CD4-positive, alpha-beta T cell treated with Interleukin-4 for 4 hours (primary cell): ENCODE measurements at places on chromosomes 5 and 9.

GRCh38 chr5:62256161-62257019 is 49.6 kb upstream of the KIF2A start:
- peak; percentile 42 for DNase-seq

DNA sequence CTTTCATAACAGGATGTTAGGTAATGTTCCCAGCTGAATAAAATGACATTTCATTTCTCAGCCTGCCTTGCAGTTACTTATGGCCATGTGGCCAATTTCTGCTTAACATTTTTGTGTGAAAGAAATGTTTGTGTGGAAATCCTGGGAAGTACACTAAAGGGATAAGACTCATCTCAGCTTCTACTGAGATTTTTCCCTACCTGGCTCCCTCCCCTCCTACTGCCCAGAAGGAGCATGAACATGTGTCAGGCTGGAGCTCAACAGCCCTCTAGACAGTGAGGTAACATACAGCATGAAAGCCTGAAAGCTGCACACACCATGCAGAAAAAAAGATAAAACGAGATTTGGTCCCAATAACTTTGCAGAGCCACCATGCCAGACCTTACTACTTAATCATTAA is 288.4 kb upstream of the COX7C start:
- DNase-seq: no peak

GRCh38 chr9:124768750-124769548 is 2.2 kb downstream of the NR6A1 start:
- no peak for DNase-seq

- no peak for DNase-seq
These were observed 1.8 kb upstream of the HMCN2 start for GRCh38 chr9:130263601-130264413.

GRCh38 chr5:134995850-134996402 is 28.2 kb downstream of the CATSPER3 start:
- DNase-seq: no peak

GRCh38 chr5:93567424-93567823 is 13.6 kb downstream of the NR2F1-AS1 start:
- no peak for DNase-seq

GRCh38 chr9:104927216-104927911 is 591 bp downstream of the ABCA1 start:
- DNase-seq: no peak

DNA sequence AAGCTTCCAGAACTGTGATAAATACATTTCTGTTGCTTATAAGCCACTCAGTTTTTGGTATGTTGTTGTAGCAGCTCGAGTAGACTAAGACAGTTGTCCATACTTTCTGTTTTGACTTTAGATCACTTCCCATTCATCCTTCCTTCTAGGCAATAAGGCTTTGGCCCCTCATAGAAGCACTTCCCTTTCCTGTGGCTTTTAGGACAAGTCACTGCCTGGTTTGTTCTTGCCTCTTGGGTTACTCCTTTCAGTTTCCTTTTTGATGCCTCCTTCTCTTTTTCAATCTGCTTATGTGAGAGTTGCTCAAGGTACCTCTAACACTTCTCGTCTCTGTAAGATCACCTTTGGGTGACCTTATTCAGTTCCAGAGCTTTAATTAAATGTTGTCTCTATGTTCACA is 72.4 kb upstream of the NTRK2 start:
- no peak for DNase-seq

DNA sequence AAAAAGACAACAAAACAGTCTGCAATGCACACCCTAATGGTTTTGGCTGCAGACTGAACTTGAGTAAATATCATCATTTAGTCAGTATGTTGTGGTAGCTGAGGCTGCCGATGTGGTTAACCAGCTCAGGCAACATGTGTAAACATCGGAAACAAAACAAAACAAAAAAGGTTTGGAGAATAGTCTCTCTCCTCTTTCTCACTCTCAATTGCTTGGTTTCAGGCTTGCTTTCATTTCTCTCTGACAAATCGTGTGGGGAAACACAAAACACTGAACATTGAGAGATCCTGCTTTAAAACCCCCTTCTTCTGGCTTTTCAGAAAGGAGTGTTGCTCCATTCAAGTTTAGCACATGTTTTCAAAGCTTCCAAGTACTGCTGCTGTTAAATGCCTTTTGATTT is 453.3 kb downstream of the BNC2 start:
- no peak for DNase-seq

GRCh38 chr5:84354101-84354500 is 30.6 kb downstream of the EDIL3 start:
- no peak for DNase-seq

- DNase-seq: peak; percentile 17
These were observed 56.5 kb upstream of the RNF38 start for GRCh38 chr9:36456480-36457065.

GRCh38 chr5:41656597-41656996 is 146.2 kb upstream of the PLCXD3 start:
- DNase-seq: no peak

DNA sequence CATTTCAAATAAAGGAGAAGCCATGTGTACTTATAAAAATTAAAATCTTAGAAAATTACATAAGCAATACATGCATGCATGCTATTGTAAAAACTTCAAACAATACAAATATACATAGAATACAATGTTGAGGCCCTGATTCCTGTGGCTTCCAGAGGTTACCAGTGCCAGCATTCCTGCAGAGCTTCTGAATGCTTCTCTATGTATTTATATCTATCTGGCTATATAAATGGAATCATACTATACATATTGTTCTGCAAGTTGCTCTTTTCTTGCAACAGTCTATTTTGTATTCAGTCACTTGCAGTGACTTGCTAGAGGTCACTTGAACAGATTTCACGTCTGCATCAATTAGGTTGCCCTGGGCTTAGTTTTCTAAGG is 3.2 kb upstream of the IL12B start:
- DNase-seq: no peak

- no peak for DNase-seq
These were observed 1.0 kb downstream of the DOCK8 start for GRCh38 chr9:215631-216155.

DNA sequence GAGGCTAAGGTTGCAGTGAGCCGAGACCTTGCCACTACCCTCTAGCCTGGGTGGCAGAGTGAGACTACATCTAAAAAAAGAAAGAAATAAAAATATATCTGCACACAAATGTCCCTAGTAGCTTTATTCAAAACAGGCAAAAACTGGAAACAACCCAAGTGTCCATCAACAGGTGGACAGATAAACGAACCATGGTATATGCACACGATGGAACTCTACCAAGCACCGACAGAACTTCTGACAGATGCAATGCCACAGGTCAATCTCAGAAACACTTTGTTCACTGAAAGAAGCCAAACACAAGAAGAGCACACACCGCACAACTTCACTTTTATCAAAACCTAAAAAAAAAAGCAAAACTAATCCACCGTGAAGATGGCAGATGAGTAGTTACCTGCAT is 30.4 kb downstream of the CAMSAP1 start:
- DNase-seq: no peak

- DNase-seq: no peak
These were observed 6.4 kb upstream of the ARL14EPL start for GRCh38 chr5:116025866-116026265.

GRCh38 chr5:127031147-127031862 is 947 bp upstream of the MARCHF3 start:
- no peak for DNase-seq

DNA sequence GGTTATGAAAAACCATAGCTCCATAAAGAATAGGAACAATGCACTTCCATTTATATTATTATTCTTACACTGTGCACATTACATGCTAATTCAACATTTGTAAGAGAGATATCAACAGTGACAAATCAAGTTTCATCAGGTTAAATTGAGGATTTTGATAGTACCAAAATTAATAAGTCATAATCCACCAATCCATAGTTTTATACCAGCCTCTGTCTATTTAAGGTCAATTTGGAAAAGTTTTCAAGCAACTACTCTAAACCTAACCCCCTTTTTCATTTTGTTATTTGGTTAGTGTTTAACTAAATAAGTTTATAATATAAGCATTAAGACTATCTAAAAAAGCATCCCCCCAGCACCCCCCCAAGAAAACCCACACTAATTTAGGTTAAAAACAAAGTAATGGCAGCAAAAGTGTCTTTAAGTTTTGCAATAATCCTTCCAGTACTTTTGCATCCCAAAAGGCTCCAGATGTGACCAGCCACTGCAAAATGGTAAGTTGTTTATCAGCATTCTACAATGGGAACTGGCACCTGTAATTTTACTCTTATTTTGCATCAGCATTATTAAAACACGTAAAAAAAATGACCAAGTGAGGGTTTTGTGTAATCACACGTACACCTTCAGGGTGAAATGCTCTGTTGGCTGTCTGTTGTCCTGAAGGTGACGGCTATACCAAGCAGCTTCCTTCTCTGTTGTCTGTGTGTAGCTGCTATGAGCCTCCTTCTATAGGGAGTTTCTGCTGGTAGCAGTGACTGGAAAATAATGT is 36.8 kb upstream of the SSBP2 start:
- DNase-seq: no peak

DNA sequence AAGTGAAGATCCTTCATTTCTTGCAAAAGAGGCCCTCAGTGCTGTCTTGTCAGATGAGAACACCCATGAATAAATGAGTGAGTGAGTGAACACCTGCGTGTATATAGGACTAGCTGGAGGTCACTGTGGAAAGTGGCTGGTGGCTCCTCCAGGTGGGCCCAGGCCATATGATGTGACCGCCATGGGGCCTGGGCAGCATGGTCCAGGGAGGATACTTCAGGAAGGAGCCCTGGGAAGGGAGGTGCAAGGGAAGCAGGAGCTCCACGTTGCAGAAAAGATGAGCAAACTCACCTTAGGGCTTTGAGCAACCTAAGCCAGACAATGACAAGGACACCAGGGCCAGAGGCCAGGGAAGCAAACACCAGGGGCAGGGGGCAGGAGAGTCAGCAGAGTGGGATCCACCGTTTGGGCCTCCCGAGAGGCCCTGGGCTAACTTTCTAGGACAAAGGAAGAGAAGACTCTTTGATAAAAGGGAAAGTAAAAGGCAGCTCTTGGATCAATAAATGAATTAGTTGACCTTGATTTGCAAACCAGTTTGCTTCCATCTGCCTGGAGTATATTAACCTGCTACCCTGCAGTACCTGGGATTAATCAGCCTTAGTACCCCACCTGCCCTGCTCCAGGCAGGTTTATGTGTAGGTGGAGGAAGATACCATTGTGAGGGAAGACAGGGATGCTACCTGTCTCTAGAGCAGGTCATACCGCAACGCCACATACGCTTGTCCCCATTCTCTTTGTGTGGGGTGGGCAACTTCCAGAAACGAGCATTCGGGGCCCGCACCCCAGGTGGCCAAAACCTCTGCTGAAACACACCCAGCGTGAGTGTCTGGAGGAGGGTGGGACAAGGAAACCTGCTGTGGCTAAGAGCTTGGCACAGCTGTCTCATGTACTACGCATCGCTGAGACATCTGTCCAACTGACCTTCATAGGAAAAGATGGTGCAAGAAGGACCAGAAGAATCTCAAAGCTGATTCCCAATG is 51.4 kb upstream of the OLFM1 start:
- no peak for DNase-seq

DNA sequence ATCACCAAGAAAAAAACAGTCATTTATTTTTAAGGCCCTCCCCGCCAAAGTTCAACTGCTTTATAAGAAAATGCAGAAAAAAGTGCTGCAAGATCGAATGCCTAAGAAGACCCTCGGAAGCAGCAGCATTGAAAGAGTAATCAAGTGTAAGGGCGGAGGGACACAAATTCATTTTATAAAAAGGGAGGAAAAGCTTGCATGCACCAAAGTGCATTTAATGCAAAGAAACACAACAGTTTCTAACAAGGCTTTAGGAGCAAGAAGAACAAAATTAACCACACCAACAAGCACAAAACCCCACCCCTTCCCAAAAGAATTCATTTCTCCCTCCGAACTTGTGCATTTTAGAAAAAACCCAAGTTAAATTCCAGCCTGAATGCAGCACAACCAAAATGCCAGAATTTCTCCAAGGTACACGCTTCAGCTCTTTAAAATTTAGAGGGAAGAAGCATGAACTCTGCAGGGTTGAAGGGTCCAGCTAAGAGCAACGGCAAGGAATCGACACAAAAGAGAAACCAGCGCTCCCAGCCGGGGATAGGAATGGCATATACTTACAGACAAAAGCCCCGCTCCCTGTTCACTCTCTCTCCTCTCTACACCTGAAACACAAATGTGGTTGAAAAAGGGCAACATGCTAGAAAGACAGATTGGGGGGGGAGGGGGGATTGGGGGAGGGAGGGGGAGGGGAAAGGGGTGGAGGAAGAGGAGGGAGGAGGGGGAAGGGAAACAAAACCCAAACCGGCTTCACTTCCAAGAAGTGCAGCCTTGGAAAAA is at the start of gene NREP:
TSS of gene NREP (minus strand) at position 614 of the 774 bp plus-strand sequence. CDS start 1,422 bp downstream, outside the sequence.
- peak; percentile 17 for DNase-seq

- DNase-seq: no peak
These were observed 34.5 kb upstream of the CDKN2AIPNL start for GRCh38 chr5:134445856-134446818.

GRCh38 chr5:62340392-62340791 is 34.4 kb downstream of the KIF2A start:
- DNase-seq: no peak

DNA sequence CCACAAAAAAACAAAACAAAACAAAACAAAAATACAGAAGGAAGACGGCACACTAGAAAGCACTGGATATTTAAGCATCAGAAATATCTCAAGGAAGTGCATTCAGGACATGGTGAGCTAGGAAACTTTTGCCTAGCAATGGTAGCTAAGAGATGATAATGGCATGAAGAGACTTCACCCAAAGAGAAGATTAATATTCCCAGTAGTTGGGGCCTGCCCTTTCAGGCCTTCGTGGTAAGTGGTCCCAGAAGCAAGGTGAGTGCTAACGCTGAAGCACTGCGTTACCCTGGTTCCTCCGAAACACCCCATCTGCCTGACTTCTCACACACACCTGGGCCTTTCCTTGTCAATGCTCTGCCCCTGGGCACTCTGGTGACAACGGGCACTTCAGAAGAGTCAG is 585.2 kb downstream of the RAB3C start:
- no peak for DNase-seq

- DNase-seq: no peak
These were observed 60.7 kb downstream of the PRRT1B start for GRCh38 chr9:131605770-131606590.

DNA sequence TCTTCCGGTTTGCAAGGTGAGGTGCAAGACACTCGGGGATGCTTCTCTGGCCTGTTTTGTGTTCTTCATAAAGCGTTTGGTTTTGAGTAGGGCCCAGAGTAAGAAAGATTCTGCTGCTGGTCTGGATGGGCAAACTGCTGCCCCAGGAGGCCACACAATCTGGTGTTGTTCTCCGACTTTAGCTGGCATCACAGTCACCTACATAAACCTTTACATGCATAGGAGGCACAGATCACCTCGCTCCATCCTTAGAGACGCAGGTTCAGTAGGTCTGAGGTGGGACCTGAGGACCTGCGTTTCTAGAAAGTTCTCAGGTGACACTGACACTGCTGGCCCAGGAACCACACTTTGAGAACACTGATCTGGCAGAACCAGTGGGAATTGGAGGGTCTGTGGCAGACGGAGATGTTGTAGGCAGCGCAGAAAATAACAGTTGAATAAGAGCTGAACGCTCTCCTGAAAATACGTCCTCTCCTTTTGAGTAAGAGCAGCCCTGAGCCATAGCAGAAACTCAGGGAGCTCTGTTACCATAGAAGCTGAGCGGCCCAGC is 3.9 kb upstream of the SLC6A3 start:
- DNase-seq: no peak
